Kasumi-1 (cell line): ENCODE measurements at places on chromosomes 13 and 19.

GRCh38 chr13:73107481-73107880 is 48.7 kb downstream of the KLF5 start:
- DNase-seq: no peak

- no peak for DNase-seq
Measured at GRCh38 chr13:113143466-113144254, 14.8 kb upstream of the PROZ start.

DNA sequence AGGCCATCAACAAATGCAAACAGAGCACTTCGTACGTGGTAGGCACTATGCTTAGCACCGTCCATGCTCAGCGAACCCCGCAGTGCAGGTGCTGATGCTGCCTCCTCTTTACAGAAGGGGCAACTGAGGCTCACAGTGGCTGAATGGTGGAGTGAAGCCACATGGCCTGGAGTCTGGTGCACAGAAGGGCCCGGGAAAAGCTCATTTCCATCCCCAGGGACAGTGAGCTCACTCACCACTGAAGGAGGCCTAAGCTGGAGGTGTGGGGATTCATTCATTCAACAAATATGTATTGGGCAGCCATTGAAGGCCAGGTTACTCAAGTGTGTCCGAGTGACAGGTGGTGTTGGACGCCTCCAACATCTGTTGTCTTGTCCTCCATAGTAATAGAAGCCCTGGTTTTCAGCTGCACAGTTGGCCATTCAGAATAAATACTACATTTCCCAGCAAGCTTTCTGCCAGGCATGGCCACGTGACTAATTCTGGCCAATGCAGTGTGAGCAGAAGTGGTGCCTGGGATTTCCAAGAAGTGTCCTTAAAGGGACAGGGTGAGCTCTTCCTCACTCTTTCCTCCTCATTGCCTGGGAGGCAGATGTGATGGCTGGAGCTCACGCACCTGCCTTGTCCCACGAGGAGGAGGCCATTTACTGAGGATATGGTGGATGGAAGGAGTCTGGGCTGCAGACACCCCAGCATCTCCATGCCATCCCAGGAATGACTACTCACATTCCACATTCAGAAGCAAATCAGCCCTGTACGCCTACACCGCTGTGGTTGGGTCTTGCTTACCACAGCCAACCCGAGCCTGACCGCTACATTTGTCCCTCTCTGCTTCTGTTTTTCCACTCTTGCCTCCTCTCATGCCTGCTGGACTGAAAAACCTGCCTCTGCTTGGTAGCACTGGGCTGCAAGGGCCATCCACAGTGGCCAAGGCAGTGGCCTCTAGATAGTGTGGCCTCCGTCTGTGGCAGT is 2.3 kb upstream of the ZNRF4 start:
- no peak for DNase-seq

- DNase-seq: no peak
Measured at GRCh38 chr13:111031531-111031961, 83.6 kb upstream of the ARHGEF7 start.

DNA sequence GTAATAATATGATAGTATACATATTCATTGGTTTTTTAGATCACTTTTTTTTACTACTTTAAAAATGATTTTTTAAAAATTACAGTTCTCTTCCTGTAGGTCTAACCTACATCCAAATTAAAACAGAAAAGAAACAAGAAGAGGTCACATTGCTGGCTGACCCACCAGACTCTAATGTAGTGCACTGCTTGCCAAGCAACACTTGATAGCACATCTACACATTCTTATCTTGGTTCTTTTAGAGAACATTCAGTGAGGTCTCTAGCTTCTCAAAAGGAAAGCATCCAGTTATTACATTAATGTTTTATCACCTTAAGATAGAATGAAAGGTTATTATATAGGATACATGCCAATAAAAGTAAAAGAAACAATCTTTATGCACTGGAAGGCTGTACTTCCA is 35.6 kb downstream of the NDFIP2 start:
- no peak for DNase-seq

GRCh38 chr19:33510462-33511194 is 11.0 kb downstream of the PEPD start:
- DNase-seq: no peak

DNA sequence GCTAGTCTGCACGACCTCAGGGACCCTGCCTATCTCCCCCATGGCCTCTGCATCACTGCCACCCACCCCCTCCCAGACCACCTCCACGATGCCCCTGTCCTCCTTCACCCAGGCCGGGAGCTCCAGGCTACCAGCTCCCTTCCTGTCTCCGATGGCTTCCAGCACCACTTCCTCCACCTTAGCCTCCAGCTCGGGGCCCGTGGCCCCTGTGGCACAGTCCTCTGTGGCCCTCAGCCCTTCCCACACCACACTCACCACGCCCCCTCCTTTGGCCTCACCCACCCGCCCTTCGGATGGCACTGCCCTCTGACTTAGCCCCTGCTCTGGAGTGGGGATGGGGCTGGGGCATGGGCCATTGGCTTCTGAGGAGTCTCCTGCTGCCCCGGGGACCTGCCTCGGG is 7.2 kb downstream of the PALM3 start:
- DNase-seq: no peak

- peak; percentile 91 for DNase-seq
Measured at GRCh38 chr19:19203012-19203856, at the start of gene NR2C2AP. Gene NR2C2AP, minus strand, starts transcription at chr19:19203414. Its CDS starts 354 bp downstream, at chr19:19203060.

- peak; percentile 10 for DNase-seq
Measured at GRCh38 chr13:31207661-31208552, 8.1 kb downstream of the B3GLCT start.

DNA sequence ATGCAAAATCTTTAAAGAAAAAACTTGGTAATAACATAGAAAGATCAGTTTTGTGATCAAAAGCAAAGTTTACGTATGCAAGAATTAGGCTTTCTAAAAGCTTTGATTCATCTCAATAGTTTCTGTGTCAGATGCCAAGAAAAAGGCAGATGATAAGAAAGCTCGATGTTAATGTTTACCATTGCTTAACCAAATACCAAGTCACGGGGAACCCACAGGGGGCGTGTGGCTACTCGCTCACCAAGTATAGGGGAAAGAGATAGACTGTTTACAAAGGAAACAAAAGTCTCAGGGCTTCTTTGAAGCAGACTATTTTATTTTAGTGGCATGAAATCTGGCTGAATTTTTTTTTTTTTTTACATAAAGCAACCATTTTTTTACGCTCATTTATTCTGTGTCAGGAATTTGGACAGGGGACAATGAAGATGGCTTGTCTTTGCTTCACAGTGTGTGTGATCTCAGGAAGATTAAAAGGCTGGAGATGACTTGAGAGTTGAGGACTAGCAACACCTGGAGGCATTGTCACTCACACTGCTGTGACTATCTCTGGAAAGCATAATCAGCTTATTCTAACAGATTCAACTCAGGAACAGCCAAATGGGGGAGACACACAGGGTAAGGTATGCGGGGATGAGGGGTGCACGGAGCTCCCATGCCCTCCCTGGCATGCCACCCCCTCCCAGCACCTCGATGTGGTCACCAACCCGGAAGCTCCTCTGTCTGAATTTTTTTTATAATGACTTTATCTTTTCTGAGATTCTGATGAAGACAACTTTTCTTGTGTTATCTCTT is 24.9 kb downstream of the RCBTB1 start:
- DNase-seq: no peak

GRCh38 chr19:3098141-3098514 is 4.0 kb downstream of the GNA11 start:
- DNase-seq: no peak

- no peak for DNase-seq
Measured at GRCh38 chr13:75327135-75327510, 154.8 kb downstream of the TBC1D4 start.
